Stimulated activated CD4-positive, alpha-beta T cell treated with anti-CD3 and anti-CD28 coated beads, Interleukin-2, amount 100 ng/mL, for 24 hours (primary cell): ENCODE measurements at places on chromosomes 3 and 15.

GRCh38 chr3:111803123-111803593, 55.9 kb upstream of the PHLDB2 start:
- DNase-seq = no peak

DNA sequence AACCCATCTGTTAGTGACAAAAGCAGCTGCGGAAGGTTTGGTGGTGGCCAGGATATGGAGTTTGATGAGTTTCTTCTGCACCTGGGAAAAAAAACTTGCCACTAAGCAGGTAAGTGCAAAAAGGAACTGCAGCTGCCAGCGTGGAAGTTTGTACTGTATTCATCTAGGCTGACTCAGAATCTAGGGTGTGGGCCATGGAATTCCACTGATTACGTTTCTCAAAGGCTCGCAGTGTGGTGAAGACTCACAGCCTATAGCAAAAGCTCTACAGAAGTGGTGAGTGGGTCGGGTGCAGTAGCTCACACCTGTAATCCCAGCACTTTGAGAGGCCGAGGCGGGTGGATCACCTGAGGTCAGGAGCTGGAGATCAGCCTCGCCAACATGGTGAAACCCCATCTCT, 334.6 kb upstream of the GRM7 start:
- DNase-seq = no peak

- no peak for DNase-seq
Observed at GRCh38 chr3:156732715-156733421, 58.5 kb downstream of the TIPARP start.

DNA sequence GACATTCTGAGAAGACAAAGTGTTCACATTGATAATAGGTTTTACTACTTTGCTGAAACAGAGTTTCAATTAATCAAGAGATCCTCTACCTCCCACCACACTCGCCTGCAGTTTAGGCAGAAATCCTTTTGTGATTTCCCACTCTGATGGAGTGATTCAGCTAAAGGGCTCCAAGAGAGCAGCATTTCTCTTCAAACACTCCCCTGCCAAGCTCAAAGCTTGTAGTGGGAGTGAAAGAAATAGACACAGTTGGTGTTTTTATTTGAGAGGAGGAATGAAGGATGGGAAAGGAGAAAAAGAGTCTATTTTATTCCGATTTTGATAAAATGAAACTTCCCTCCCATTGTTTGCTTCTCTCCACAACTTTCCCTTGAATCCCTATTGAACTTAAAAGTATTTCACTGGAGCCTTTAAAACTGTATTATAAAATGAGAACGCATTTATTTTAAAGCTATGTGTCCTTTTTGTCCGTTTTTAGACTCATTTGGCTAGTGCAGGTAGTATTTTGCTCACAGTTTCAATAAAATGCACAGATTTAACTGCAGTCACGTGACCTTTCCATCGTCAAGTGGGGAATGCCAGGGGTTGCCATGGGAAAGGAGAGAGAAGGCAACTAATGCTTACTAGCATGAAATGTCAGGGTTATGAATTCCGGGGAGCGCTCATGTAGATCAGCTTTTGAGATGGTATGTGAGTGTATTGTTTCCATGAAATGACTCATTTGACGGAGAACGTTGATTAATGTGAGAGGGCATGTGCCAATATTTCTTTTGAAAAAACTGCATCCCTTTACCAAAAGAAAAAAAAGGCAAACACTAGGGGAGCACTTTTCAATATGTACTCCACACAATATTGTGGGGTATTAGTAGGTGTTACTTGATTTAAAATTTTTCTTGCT, 7.7 kb upstream of the OSBPL11 start:
- DNase-seq = no peak

DNA sequence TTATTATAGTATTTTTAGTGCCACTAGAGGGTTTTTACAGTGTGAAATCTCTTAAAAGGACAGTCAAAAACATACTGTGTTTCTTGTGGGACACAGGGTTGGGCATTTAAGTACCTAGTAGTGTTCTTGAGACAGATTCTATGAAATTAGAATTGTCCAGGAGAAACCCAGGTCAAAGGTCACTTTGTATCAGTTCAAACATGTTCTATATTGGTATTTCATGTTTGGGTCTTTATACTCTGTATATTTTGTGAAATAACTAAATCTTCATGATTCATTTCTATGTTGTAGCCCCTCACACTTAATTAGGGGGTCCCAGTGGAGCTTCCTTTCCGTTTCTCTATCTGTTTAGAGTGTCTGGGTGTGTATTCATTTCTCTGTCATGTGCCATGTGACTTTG, 171.6 kb downstream of the PTPRG start:
- DNase-seq = no peak

GRCh38 chr3:138441256-138441655, 6.8 kb downstream of the ESYT3 start:
- no peak for DNase-seq

DNA sequence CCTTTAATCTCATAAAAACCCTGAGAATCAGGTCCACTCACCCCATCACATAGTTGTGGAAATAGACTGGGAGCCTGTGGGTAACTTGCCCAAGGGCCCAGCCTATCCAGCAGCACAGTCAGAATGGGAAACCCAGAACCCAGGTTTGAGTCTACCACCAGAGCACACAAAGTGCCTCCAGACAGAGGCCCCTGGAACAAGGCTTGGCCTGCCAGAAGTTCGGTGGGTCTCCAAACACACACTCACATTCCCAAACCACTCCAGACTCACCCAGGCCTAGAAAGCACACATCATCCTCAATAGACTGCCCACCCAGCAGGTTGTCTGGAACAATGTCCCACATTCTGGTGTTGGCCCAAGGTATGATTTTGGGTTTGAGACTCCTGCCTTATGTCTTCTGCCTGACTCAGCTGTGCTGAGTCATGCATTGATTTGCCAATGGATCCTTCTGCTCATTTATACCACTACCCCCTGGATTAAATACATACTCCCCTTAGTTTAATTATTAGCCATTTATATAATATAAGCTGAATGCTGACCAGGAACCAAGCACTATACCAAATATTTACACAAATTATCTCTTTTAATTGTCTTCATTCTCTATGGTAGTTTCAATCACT, 4.5 kb downstream of the SLC12A8 start:
- DNase-seq = no peak

- no peak for DNase-seq
Observed at GRCh38 chr3:160545504-160545871, 19.9 kb downstream of the KPNA4 start.

- DNase-seq = no peak
Observed at GRCh38 chr15:40204100-40204499, 34.8 kb upstream of the PAK6 start.

GRCh38 chr3:34957677-34958076, 681.6 kb upstream of the ARPP21 start:
- DNase-seq = no peak

DNA sequence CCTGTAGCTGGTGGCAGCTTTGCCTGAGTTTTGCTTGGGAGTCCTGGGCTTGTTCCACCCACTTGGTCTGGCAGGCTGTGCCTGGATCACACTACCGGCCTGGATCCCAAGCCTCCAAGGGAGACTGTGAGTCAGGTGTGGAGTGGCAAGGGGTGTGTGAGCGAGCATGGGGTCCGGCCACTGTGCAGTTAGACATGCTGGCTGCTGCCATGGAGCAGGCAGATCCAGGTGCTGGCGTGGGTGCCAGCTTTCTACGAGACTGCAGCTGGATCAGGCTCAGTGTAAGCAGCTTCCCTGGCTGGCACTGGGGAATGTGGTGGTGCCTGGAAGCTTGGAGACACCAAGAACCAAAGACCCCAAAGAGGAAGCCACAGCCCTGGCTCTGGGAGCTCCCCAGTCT, 102.0 kb upstream of the BNIP2 start:
- DNase-seq = no peak

- DNase-seq = no peak
Observed at GRCh38 chr3:123728014-123728413, 143.2 kb upstream of the HACD2 start.

- no peak for DNase-seq
Observed at GRCh38 chr3:65831733-65832425, 206.8 kb downstream of the MAGI1 start.

DNA sequence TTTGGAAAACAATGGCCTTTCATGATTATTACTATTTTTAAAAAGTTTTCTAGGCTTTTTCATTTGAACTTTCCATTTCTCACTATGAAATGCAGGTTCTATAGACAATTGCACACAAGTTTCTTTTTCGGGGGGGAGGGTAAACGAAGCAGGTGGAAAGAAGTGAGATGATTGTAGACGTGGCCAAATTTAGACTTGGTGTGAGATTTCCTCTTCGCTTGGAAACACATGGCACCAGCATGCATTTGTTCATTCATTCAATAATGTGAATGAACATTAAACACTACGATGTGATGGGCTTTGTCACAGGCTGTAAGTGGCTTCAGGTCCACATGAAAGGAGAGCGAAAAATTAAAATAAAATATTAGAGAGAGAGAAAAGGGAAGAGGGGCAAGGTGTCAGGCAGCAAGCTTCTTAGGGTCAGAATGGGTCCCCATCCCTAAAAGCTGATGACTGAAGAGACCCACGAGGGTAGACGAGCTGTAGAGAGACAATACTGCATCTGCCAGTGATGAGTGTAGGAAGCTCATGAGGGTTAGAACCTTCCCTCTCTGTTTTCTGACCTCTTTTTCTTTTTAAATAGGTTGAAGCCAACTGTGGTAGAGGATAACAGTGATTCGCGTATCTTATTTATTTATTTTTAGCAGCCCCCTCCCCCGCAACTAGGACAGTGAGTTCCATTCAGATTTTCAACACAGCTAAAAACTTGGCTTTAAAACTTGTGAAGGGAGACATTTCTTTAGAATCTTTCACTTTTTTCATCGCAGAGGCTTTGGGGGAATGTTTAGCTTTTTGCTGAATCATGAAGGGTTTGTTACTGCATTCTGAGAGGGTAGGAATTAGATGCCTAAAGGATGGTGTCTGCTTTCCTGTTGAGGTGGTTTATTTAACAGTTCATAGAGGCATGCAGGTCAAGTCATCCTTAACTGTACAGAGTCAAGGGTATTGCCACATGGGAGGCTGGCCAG, 36.2 kb downstream of the GAP43 start:
- DNase-seq = no peak

DNA sequence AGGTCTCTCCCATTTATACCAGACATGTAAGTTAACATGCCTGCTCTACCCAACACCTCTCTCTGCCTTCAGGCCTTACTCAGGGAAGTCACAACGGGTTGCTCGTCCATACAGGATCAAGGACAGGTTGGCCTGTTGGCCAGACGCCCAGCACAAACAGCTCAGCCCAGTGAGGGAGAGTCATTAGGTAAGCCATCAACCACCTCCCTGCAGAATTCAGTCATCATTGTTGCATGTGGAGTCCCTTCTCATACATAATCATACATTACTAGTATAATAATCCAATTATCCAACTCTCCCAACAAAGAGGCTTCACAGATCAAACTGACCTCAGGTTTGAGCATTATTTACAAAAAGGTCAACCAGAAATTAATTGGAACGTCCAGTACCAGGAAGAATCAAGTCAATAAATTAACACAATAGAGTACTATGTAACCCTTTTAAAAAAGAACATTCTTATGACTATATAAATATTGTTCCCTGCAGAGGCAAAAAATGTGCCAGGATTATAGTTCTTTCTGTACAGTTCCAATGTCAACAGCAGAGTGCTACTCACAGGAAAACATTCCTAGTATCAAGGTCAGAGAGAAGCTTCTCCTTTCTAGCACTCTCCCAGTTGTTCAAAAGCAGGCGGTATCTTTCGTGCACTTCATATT, 33.2 kb downstream of the HOMER2 start:
- DNase-seq = no peak

- DNase-seq = no peak
Observed at GRCh38 chr3:46695962-46696894, 2.7 kb upstream of the ALS2CL start.

DNA sequence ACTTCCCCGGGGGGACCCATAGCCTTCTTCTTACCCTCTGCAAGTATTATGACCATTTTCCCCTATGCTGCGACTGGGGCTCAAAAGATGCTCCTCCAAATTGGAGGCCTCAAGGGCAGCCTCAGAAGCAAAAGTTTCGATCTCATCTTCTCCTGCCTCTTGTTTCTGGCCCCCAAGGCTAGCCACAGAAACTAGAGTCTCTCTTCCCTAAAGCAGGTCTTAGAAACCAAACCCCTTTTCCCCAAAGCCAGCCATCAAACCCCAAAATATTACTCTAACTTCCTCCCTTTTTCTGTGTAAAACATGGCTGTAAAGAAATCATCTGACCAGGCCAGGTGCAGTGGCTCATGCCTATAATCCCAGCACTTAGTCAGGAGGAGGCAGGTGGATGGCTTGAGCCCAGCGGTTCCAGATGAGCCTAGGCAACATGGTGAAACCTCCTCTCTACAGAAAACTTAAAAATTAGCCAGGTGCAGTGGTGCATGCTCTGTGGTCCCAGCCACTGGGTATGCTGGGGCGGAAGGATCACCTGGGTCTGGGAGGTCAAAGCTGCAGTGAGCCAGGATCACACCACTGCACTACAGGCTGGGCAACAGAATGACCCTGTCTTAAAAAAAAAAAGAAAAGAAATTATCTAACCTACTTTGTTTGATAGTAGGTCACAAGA, 36.7 kb upstream of the MFGE8 start:
- DNase-seq = no peak

- no peak for DNase-seq
Observed at GRCh38 chr15:58665672-58666071, 83.8 kb downstream of the ADAM10 start.

GRCh38 chr3:25663869-25664811, 567 bp downstream of the TOP2B start:
- peak; percentile 77 for DNase-seq

GRCh38 chr15:90099072-90099867, 3.0 kb downstream of the IDH2 start:
- no peak for DNase-seq

DNA sequence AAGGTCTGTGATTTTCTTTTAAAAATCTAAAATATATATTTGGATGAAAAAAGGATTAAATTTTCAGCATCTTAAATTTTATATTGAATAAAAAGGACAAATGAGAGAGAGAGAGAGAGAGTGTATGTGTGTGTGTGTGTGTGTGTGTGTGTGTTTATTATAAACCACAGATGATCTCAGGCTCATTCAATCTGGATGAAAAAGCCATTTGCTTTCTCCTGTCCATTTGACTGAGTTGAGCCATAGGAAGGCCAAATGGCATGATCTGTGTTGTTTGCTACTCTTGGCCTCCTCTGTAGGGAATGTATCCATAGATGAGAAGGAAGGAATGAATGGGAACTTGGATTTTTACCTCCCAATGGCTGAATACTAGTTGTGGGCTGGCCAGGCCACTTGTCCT, 92.5 kb upstream of the MEX3B start:
- DNase-seq = no peak

- no peak for DNase-seq
Observed at GRCh38 chr15:99454941-99455788, 110.6 kb upstream of the MEF2A start.

- DNase-seq = no peak
Observed at GRCh38 chr15:97604677-97605076, 355.8 kb upstream of the ARRDC4 start.
